Activated CD4-positive, alpha-beta T cell treated with anti-CD3 and anti-CD28 coated beads, Interleukin-10, Interleukin-2, amounts not matched to agents 100 ng/mL and 50 ng/mL, durations not matched to agents 16 hours and 8 hours (primary cell): ENCODE measurements at places on chromosomes 1 and 21.
A peak's percentile ranks its signal among the peaks of the same experiment; 100 is the strongest.

- no peak for DNase-seq
Measured at GRCh38 chr21:46596201-46596600, 8.7 kb downstream of the S100B start.

DNA sequence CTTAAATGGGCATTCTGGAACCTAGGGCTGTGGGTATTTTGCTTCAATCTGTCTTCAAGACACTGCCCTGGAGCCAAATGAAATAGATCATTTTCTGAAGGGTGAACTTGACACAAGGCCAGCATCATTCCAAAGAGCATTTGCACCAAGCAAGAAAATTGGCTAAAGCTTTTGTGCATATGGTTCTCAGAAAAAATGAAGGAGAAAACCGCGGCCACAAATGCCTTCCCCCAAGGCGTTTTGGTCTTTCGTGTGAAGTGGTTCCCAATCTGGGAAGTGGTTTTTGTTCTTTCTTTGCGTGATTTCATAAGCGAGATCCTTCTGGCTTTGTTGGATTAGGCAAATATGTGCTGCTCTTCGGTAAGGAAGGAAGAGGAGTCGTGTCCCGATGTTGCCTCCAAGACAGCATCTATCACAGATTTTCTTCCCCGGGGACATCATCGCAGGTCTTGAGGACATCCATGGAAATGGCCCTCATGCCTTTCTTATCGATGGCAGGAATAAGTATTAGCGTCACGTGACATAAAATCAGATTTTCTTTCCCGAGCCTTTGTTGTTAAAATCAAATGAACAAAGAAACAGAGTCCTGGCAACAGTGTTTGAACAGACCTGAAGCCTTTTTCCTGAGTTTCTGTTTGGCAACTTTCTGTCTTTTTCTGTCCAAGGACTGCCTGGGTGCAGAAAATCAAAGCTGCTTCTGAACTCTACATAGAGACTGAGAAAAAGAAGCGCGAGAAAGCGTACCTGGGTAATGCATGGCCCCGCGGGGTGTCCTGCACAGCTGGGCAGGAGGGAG, 31.0 kb downstream of the ATP5PO start:
- DNase-seq, result no peak

- DNase-seq, result no peak
Measured at GRCh38 chr1:28815533-28816185, 3.7 kb downstream of the OPRD1 start.

DNA sequence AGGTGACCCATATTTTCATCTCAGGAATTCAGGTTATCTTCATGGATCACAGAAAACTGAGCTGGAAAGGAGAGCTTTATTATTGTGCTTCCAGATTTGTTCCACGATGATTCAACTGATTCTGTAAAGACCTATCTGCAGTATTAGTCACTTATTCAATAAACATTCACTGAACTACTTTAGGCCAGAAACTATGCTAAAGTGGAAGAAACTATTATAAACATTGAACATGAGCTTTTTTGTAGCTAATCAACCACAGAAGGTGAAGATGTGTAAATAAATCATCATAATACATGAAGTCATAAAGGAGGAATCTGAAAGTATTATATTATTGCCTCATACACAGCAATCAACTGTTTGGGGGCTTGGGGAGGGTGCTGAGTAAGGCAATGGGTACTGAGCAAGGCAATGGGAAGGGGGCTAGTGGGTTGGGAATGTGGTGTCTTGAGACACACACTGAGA, 30.6 kb upstream of the EXO1 start:
- no peak for DNase-seq

- no peak for DNase-seq
Measured at GRCh38 chr1:209411491-209411929, 172.0 kb upstream of the CAMK1G start.

DNA sequence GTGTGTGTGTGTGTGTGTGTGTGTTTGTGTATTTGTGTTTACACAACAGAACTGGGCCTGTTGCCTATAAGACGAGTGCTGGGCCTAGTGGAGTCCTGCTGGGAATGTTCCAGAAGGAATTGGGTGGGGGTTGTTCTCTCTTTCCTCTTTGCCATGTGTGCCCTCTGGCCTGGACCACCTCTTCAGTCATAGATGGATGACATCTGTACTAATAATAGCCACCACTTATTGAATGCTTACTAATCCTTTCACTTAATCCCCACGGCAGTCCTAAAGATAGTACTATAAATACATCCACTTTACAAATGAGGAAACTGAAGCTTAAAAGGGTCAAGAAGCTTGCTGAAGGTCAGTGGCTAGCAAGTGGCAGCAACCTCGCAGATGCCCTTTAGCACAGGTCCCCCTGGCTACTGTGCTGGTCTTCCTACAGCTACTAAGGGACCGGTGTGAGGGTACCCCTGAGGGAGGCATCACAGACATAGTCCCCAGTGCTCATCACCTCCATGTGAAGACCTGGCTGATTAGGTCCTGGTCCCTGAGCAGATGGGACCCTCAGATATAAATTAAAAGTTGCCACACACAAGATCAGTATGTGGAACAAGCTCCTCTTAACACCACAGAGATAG, 55.2 kb upstream of the KIF1B start:
- DNase-seq, result no peak

GRCh38 chr1:13930151-13930550, 230.2 kb downstream of the PRDM2 start:
- peak; percentile 29 for DNase-seq

GRCh38 chr1:55592122-55592521, 377.0 kb upstream of the USP24 start:
- DNase-seq, result no peak

GRCh38 chr1:109877776-109878175, 32.9 kb upstream of the CSF1 start:
- no peak for DNase-seq

DNA sequence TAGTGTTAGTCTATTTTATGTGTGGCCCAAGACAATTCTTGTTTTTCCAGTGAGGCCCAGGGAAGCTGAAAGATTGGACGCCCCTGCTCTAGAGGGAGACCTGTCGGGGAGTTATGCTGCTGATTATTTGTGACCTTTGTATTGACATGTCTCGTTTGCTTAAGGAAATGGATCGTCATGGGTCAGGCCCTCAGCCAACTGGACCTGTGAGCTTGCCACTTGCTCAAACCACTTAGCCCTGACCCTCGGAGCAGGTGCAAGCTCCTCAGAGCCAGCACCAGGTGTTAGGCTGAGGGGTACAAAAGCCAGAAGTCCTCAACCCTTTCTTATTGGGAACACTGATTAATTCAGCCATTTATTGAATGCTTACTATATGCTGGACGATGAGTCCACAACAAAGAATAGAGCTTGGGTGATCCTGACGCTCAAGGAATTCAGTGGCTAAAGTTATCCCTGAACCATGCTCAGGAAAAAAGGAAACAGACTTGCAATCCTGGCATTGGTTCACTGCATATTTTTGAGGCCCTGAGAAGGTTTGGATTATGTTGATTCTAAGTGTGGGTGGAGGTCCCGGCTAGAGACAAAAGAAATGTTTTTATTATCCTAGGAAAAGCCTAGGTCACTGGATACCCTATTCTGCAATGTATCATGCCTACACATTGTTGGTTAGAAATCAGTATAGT, 19.0 kb downstream of the TGFB2 start:
- no peak for DNase-seq

GRCh38 chr21:38768471-38769063, 37.2 kb upstream of the ETS2 start:
- peak; percentile 82 for DNase-seq

- DNase-seq, result no peak
Measured at GRCh38 chr1:199721001-199721400, 306.5 kb upstream of the NR5A2 start.

- no peak for DNase-seq
Measured at GRCh38 chr1:93488207-93488606, 40.3 kb downstream of the FNBP1L start.

DNA sequence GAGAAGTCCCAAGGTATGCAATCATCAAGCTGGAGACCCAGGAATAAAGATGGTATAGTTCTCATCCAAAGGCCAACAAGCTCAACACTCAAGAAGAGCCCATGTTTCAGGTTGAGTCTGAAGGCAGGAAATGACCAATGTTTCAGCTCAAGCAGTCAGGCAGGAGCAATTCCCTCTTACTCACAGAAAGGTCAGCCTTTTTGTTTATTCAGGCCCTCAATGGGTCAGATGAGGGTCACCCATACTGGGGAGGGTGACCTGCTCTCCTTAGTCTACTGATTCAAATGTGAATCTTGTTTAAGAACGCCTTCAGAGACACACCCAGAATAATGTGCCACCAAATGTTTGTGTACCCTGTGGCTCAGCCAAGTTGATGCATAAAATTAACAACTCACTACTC, 262.4 kb downstream of the USP25 start:
- no peak for DNase-seq

DNA sequence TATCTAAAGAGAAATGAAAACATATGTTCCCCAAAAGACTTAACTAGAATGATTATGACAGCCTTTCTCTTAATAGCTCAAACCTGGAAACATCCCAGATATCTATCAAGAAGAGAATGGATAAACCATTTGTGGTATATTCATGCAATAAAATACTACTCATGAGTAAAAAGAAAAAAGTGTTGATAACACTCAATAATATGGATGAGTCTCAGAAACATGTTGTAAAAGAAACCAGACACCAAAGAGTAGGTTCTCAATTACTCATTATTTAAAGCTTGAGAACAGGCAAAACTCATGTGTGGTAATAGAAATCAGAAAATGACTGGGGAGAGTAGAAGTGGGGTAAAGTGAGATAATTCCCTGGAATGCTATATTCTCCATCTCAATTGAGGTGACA, 154.1 kb downstream of the PHTF1 start:
- DNase-seq, result no peak

GRCh38 chr1:53579221-53580008, 120.2 kb downstream of the DMRTB1 start:
- DNase-seq, result no peak

DNA sequence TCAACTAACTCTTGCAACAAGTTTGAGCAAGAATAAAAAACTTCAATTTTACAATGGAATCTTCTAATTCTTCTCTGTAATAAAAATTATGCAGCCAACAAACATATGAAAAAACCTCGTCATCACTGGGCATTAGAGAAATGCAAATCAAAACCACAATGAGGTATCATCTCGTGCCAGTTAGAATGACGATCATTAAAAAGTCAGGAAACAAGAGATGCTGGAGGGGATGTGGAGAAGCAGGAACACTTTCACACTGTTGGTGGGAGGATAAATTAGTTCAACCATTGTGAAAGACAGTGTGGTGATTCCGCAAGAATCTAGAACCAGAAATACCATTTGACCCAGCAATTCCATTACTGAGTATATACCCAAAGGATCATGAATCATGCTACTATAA, 327.5 kb upstream of the LYPLAL1 start:
- no peak for DNase-seq

GRCh38 chr1:18350747-18351146, 130.0 kb upstream of the KLHDC7A start:
- no peak for DNase-seq

DNA sequence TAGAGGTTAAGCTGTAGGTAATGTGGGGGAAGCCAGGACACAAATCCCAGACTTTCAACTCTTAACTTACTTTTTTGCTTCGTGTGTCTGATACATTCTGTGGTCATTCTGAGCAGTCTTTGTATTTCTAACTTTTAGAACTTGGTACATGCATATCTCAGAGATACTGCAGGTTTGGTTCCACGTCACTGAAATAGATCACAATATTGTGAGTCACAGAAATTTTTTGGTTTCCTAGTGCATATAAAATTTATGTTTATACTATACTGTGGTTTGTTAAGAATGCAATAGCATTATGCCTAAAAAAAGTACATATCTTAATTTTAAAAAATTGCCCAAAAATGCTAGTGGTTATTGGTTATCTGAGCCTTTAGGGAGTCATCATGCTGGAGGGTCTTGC, 3.2 kb downstream of the URB2 start:
- no peak for DNase-seq

- DNase-seq, result no peak
Measured at GRCh38 chr1:21590126-21590880, 78.9 kb downstream of the RAP1GAP start.

- DNase-seq, result peak; percentile 1
Measured at GRCh38 chr1:247535402-247535801, 838 bp downstream of the OR2C3 start.
